CD4-positive, alpha-beta T cell treated with Interleukin-17A for 1 hour (primary cell): ENCODE measurements at places on chromosomes 2 and 18.

DNA sequence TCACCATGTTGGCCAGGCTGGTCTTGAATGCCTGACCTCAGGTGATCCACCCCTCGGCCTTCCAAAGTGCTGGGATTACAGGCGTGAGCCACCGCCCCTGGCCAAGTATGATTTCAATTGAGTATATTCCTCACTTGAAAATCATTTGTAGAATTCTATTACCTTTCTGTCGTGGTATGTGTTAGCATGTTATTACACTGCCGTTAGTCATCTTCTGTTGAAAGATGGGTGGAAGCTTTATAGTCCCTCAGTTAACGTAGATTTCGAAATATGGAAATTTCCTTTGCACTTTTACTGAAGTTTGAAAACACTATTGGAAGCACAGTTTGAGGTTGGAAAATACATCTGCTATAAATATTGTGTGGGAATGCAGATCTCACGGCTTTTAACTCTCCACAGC, 14.7 kb downstream of the NIFK start:
- DNase-seq: no peak

DNA sequence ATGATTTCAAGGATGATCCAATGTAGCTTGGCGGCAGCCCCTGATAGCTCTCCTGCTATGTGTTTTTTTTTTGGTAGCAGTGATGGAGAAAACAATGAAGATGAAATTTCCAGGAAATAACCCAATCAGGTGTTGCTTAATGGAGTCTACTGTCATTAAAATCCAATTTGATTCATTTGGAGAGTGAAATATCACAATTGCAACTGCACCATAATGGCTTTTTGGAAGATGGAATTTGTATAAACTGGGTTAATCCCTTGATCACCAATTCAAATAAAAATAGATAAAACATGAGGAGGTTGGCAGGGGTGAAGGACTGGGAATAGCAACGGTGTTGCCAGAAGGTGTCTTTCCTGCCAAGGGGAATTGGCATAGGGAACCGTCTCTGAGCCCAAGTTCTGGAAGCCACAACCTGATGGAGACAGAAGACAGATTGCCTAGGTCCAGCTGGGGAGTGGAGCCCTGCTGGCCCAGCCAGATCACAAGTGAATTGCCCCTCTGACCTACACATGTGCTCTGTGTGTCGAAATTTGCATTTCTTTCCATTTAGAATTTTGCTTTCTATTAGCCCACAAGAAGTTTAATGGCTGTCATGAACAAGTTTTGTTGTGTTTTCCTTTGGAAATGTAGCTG, 170.3 kb upstream of the SPRED2 start:
- DNase-seq: no peak

DNA sequence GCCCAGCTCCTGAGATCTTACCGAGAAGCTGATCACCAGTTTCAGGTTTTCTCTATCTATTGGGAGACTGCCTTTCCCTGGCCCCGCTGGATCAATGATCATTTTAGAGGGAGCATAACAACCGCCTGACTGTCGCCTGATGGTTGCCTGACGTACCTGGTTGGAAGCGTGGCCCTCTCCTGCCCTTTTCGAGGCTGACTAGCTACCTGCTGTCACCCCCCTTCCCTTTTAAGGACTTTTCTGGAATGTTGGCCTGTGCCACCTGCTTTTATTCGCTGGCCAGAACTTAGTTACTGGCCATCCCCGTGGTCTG, 562 bp upstream of the MFSD2B start:
- no peak for DNase-seq

DNA sequence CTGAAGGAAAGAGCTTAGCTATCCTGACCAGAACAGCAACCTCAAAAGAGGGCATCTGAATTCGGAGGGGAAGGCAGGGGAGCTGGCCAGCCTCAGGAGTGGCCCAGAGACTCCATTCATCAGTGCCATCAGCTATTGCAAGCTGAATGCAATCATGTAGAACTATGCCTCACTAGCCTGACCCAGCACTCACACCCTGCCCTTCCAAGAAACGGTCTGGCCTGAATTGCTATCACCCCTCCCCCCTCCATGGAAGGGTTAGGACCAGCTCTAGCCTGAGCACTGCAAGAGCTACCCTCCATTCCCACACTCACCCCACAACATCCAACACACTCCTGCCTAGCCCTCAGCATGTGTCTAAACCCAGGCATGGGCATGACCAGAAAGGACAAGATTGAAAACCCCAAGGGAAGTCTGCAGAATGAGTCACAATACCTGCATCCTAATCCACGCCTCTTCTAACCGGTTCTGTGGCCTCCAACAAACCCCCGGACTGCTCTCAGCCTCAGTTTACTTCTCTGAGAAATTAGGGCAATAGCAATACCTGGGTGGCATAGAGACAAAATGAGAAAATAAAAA, 120.3 kb downstream of the BCL11A start:
- DNase-seq: no peak

DNA sequence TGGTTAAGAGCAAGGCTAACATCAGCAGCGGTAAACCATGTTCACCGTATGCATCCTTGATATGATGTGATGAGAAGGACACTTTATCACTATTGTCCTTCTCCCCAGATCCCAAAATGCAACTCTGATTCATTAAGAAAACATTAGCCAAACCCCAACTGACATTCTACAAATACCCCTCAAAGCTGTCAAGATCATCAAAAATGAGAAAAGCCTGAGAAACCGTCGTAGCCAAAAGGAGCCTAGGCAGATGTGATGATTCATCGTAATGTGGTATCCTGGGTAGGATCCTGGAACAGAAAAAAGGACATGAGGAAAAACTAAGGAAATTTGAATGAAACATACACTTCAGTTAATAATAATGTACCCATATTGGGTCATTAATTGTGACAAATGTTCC, 67.3 kb upstream of the ST6GAL2 start:
- no peak for DNase-seq

GRCh38 chr2:202721621-202722020, 86.9 kb downstream of the FAM117B start:
- DNase-seq: no peak

DNA sequence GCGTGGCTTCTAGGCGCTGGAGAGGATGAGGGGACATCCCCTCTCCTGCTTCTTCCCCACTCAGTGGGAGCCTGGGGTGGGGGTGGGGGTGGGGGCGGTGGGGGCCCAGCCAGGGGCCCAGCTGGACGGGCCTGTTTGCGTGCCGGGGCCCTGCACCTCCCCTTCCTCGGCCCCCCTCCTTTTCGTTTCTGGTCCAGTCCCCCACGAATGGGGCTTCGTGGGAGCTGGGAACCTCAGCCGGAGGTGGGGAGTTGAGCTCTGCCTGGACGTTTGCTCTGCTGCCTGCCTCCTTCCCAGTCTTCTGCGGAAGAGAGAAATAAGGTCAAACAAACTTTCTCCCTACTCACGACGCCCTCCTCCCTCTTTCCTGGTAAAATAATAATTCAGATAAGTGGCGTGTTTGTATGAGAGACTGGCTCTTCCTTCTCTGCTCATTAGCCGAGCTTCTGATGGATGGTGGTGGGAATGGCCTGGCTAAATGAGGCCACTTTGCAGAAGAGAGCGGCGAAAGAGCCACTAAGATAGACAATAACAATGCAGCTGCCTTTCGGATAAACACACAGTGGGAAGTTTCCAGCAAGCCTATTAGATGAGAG, 782 bp downstream of the MTA3 start:
- no peak for DNase-seq

GRCh38 chr2:188976545-188977268, 2.5 kb downstream of the COL3A1 start:
- DNase-seq: peak; percentile 1

- DNase-seq: peak; percentile 49
Observed at GRCh38 chr2:156321243-156321904, 11.1 kb downstream of the NR4A2 start.

DNA sequence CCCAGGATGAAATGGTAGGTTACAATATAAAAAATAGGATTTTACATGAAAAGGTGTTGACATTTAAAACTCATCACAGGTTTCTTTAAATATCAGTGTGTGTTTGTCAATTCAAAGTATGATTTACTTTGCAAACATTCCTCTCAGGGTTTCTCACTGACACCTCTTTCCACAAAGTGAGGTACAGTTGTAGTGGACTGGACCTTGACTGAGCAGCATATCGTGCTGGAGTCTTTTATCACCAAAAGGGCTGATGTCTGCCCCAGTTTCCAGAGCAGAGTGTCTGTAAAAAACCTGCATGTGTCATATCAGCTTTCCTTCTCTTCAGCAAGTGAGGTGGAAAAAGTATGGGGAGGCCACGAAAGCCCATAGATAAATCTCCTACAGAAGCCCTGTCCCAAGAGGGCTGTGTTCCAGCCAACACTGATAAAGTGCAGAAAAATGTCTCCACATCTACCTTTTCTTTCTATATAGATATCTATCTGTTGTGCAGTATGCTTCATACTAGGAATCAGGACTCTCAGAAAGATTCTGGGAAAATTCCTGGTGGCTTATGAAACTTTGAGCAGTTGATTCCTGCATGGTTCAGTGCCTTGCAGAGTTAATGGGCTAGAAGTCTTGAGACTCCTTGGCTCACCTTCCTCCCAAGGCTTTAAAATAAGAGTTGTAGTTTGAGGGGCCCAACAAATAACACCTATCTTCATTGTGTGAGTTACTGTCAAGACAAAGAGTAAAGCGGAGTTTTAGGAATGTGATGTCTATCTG, 6.9 kb downstream of the ACYP2 start:
- DNase-seq: no peak

DNA sequence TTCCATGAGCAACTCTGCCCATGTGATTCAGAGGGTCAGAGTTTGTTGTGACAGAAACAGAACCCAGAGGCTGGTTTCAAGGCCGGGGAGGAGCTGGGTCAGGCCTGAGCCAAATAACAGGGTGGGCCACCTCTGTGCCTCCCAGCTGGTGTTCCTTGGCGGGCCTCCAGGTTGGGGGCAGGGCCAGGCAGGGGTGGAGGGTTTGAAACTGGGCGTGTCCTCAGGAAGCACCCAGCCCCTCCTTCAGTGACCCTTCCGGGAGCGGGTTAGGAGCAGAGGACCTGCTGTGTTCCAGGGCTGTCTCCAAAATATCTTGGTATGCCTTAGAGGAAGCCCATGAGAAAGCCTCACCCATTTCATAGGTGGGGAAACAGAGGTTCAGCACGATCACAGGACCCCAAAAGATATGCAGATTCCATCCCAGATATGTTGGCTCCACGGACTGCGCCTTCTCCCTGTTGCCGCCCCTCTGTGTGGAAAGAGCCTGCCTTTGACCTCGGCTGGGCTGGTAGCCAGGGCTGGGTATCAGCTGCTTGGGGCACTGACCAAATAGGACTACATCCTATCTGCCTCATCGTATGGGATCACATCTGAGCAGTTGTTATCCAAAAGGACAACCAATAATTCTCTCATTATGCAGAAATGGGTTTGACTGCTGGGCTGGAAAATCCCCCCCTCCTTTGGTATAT, 74.8 kb upstream of the GLI2 start:
- DNase-seq: no peak

DNA sequence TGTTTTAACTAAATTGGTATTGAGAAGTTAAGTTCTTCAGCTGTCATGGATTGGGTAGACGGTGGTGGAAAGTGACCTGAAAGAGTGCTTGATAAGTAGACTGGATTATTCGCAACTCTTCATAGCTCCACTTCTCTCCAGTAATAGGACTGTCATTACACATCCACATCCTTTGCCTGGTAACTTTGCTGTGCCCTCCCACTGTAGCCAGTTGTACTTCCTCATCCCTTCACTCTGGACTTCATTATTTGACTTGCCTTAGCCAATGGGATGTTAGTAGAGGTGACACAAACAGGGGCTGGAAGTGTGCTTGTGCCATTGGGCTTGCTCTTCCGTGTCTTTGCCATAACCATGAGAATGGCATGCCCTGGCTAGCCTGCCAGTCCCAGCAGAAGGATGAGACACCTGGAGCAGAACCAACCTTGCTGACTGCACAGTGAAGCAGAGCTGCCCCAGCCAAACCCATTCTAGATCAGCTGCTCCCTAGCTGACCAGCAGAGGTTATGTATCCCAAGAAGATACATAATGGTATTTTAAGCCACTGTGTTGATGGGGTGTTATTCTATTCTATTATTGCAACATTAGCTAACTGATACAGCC, 16.9 kb downstream of the QPCT start:
- no peak for DNase-seq

GRCh38 chr18:54127759-54128378, 96.6 kb downstream of the MBD2 start:
- DNase-seq: no peak

DNA sequence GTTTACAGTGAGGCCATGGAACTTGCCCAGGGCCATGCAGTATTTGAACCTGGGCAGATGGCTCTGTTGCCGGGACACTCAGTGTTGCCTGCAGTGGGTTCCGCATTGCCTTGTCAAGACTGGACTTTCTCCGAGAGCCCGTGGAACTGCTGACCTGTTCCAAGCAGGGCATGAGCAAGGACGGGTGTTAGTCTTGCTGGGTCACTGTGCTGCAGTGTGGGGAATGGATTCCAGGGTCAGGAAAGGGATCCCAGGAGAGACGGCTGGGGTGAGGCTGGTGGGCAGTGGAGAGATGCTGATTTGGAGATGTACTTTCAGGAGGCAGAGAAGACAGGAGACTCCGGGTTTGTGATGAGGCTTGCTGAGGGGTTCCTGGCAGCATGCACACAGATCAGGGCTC, 348.7 kb upstream of the HS6ST1 start:
- no peak for DNase-seq

GRCh38 chr2:37000318-37000717, 34.0 kb upstream of the STRN start:
- no peak for DNase-seq

GRCh38 chr2:207635468-207636200, 10.4 kb upstream of the METTL21A start:
- no peak for DNase-seq

- DNase-seq: no peak
Observed at GRCh38 chr2:188983427-188984064, 9.4 kb downstream of the COL3A1 start.
